Liver (tissue), 10 donors: ENCODE measurements at places on chromosomes 1 and 21. TPM values are rescaled to one million over a fixed set of nuclear protein-coding genes. Genes with fewer than 3 reads are reported as not detected.

The NAXE gene
- 58.9 TPM for polyA plus RNA-seq

The DPT gene
- 1.3 TPM for polyA plus RNA-seq

The CHIA gene
- polyA plus RNA-seq = 0.06 TPM

The DENND2C gene
- 1.9 TPM for polyA plus RNA-seq

The C1orf146 gene
- polyA plus RNA-seq = not detected

The OR2L2 gene
- 0.03 TPM for polyA plus RNA-seq

The OR4F16 gene
- not detected for polyA plus RNA-seq

The EXTL1 gene
- polyA plus RNA-seq = not detected

The NTMT2 gene
- polyA plus RNA-seq = not detected

The CRABP2 gene
- polyA plus RNA-seq = 0.22 TPM

The YY1AP1 gene
- polyA plus RNA-seq = 13.3 TPM

The PRDM15 gene
- 1.4 TPM for polyA plus RNA-seq

The ARHGEF19 gene
- polyA plus RNA-seq = 3.2 TPM
